Activated CD8-positive, alpha-beta memory T cell treated with anti-CD3 and anti-CD28 coated beads for 4 hours (primary cell): ENCODE measurements at places on chromosomes 2 and 18.
A peak's percentile ranks its signal among the peaks of the same experiment; 100 is the strongest.

GRCh38 chr2:54818226-54818625, 94.8 kb downstream of the EML6 start:
- no peak for DNase-seq

GRCh38 chr18:13437796-13438506, 219.4 kb downstream of the LDLRAD4 start:
- DNase-seq: peak; percentile 15

DNA sequence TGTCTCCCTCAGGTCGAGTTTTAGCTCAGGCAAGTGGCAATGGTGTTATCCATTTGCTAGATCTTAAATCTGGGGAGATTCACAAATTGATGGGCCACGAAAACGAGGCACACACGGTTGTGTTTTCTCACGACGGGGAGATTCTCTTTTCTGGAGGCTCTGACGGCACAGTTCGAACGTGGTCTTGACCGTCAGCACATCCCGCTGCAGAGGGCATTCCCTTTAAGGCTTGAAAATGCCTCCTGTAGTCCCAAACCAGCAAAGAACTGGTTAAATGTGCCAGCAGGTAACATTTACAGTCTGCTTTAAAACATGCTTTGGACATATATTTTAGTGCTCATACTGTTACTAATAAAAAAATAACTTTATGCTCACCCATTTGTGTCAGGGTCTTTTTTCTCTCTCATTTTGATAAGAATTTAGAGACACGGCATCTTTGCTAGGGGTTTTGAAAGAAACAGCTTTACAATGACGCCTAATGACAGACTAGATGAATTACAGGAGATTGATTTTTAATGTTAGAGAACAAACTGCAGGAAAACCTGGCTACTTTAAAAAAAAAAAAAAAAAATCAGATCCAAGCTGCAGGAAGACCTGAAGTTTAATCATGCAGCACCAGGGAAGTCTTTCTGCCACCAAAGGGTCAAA, 602 bp upstream of the VWC2L start:
- DNase-seq: no peak

DNA sequence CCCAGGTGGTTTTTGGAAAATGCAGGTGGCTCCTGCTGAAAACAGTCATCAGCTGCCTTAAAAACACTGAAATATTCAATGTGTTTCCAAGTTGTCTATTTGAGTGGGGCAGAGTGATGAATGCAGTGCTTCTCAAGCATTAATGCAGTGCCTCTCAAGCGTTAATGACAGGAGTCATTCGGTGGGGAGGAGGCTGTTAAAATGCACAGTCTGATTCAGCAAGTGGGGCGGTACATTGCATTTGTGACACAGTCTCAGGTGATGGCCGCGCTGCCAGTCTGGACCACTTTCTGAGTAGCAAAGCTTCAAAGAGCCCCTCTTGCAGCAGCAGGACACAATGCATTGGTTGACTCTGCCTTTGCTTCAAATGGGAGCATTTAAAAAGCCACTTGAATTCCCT, 231.4 kb upstream of the RGPD4 start:
- DNase-seq: no peak

- DNase-seq: no peak
These were observed 1207.8 kb upstream of the FAM98A start for GRCh38 chr2:34806891-34807290.

DNA sequence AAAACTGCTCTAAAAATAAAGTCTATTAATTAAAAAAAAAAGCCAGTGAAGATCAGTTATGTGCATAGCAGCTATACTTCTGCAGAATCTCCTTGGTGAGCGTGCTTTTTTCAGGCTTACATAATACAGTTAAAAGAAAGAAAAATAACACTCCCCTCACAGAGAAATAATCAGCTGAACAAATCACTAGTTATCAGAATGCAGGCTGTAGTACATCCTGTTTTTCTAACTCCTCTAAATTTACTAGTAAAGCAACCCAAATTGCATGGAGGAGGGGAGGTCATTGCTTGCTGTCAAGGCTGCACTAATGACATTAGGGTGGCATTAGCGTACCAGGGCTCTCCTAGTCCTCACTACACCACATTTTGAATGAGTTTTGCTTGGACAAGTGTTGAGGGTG, 192.2 kb downstream of the PLCL1 start:
- DNase-seq: no peak

DNA sequence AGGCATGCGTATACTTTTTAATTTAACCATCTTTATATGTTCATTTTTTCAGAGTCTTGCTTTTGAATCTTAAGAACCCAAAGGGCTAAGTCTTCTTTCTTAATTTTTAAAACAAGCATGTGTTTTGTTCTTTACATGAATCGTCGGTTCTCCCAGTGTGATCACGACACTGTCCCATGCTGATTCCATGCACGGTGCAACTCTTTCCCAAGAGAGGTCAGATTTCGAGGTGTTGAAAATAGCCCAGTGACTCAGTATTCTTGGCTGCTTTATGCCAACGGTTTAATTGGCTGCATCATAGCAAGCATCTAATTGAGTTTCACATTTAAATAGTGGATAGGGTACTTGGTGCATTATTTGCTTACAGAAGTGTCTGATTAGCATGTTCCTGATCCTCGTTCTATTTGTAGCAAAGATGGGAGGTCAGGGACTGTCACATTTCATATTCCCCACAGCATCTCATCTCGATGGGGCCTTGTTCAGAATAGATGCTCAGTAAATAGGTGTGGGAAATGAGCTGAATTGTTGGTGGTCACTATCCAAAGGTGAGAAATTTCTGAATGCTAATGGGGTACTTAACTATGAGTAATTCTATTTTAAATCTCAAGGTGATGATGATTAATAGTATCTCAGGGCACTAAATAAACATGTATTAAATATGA, 2.8 kb downstream of the NPAS2 start:
- DNase-seq: no peak

DNA sequence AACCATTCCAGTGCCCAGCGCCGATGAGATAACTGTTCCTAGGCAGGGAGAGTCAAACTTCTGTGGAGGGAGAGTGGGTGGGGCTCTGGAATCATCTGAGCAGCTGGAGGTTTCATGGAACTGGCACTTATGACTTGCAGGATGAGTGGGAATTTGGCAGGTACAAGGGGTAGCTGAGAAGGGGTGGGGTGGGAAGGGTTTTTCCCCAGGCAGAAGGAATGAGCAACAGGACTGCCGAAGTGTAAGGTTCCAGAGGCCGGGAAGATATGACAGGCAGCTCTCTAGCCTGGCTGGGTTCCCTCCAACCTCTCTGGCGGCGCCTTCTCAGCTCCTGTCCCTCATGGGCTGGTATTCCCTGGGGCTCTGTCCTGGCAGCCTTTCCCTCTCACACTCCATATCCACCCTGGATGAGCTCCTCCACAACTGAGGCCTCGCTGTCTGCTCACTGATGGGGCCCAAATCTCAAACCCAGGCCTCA, 2.5 kb upstream of the TET3 start:
- DNase-seq: no peak

- no peak for DNase-seq
These were observed at the start of gene VWA3B for GRCh38 chr2:98086491-98087446. TSS of gene VWA3B (plus strand) at chr2:98087167. CDS start at chr2:98093093, 5,926 bp downstream.

- DNase-seq: no peak
These were observed 473.5 kb downstream of the RIT2 start for GRCh38 chr18:42641996-42642395.

GRCh38 chr2:230694241-230694640, 18.4 kb upstream of the CAB39 start:
- DNase-seq: no peak

DNA sequence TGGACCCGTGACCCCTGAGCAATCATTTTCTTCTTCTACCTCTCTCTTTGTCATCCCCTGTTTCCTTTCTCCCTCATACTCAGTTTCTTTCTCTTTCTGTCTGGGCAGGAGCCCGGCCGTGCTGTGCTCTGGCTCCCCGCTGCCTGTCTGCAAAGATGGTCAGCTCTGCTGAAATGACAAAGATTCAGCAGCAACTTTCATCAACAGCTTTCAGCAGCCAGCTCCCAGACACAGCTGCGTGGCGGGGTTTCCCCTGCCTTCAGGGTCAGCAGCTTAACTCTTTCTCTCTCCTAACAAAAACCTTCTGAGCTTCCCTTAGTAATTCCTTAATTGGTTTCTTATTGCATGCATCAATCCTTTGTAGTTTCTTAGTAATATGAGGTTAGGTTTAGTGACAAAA, 1234.4 kb downstream of the CNTNAP5 start:
- no peak for DNase-seq
